ENCODE measurements at places on chromosomes 5 and 9.
A peak's percentile ranks its signal among the peaks of the same experiment; 100 is the strongest.

DNA sequence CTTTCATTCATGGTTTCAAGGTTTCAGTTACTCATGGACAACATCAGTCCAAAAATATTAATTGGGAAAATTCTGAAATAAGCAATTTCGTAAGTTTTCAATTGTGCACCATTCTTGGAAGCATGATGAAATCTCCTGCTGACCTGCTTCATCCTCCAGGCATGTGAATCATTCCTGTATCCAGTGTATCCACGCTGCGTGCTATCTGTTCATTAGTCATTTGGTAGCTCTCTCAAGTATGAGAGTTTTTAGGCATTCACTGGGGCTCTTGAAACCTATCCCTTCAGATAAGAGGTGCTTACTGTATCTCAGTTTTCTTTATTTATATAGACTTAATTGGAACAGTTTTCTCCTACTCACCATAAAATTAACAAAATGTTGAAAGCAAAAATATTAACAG is 293.0 kb downstream of the CDH12 start:
- DNase-seq: peak; percentile 88

DNA sequence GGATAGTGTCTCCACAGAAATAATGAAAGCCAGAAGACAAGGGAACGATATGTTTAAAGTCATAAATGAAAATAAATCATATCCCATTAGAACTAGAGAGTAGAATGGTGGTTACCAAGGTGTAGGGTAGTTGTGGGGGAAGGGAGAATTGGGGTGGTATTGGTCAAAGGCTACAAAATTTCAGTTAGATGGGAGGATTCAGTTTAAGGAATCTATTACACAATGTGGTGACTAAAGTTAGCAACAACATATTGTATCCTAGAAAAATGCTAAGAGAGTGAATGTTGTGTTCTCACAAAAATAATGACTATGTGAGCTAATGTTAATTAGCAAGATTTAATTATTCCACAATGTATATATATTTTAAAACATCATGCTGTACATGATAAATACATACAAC is 27.8 kb upstream of the LARP1 start:
- DNase-seq: no peak

DNA sequence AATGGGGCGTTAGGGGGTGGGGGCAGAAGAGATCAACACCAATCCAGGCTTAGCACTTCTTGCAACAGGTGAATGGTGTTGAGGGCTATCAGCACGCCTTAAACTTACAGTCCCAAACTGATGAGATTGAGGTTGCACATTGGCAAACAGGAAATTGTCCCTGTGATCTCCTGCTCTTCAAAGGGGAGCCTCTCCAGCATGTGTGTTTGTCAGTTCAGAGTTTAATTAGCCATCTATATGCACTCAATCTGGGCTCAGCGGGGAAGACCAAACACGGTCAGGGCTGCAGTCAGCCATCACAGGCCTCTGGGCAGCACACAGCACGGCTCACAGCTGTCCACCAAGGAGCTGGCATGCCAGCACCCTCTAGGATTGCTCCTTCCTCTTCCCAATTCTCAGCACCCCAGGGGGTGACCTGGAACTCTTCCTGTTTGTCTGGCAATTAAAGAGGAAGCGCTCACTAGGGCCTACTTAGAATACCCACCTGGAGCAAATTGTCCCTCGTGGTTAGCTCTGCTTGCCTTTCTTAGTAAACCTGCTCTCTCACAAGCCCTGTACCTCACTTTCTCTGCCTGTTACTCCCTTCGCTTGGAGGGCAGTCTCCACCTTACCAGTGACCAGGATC is 217.4 kb downstream of the SLIT3 start:
- DNase-seq: no peak

DNA sequence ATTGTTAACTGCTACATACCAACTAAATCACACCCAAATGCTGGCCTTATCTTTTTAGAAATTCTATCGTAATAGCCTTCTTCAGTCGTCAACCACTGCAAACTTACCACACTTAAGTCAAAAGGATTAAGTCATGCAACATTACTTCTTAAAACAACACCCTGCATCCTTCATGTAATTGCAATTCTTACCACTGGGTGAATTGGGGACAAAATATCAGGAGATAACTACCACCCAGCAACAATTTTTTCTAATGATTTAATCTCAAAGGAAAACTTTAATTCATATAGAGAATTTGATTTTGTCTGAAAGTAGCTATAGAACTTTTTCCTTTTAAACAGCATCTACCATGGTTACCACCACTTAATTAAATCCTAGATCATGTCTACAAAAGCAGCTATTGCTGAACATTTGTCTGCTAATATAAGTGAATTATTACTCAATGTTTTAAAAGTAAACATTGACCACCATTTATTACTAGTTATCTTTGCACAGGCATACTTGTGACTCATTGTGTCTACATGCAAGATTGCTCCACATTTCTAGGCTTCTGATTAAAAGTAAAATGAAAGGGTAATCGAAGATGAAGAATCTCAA is 10.5 kb downstream of the MLLT3 start:
- DNase-seq: peak; percentile 88
